ENCODE measurements at places on chromosomes 1 and 21. TPM values are rescaled to one million over a fixed set of nuclear protein-coding genes. Genes with fewer than 3 reads are reported as not detected.

The SAMD11 gene
- total RNA-seq = 0.52 TPM

The ACAP3 gene
- 35.3 TPM for total RNA-seq

The YRDC gene
- total RNA-seq = 14.7 TPM

- no peak for ATAC-seq
Measured at GRCh38 chr1:169024800-169025271, 81.7 kb upstream of the ATP1B1 start.

DNA sequence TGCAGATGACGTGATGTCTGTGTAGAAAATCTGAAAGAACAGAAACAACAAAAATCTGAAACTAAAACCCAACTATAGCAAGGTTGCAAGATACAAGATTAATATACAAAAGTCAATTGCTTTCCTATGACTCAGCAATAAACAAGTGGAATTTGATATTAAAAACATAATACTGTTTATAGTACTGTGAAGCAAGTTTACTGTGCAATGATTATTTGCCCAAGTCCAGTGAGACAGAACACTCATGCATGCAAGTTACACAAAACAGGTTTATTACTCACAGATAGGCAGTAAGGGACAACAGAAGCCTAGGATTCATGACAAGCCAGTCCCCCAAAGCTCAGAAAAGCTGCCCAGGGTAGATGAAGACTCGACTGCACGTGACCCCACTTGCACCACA lies 62.4 kb upstream of the RAB4A start:
- no peak for ATAC-seq

DNA sequence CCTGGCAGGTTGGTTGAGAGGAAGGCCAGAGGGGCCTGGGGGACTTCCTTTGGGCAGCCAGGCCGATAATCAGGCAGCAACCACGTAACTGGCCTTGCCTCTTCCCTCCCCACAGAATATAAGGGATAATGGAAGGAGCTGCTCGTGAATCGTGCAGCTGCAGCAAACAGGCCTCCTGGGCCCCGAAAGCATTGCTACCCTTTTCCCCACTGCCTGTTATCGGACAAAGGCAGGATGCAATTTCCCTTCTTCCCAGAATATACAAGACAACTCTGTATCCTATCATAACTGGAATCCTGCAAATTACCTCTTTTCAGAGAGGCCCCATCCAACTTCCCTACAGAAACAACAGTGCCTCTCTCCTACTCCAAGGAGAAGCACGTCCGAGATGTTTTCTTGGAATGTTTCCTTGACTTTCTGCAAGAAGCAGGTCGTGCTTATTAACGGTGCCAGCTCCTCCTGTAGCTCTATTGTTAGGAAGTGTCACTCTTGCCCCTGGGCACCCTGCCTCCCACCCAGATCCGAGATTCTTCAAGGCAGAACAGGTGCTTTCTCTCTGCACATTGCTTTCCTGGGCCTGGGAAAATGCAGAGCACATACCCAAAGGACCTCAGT lies 106.0 kb upstream of the TIAM1 start:
- ATAC-seq = no peak

GRCh38 chr1:241682921-241683320 lies 30.8 kb downstream of the WDR64 start:
- no peak for ATAC-seq

DNA sequence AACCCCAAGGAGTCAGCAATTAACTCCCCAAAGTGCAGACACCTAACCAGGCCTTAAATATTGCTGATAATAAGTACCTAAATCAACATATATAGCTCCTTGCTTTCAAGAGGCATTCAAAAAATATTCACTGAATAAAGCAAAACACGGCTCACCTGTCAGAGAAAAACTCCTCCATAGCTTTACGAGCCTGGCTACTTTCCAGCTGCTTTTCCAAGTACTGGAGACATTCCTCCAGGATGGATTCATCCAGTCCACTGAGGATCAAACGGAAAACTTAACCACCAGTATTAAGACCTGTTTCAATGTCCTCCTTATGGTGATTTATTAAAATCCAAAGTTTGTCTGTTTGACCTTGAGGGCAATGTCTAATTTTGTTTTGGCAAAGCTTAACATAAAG lies 44.6 kb downstream of the UBR4 start:
- no peak for ATAC-seq

All from esophagus mucosa (tissue), 1 donor.